Kidney (tissue), 22 donors: ENCODE measurements at places on chromosomes 13 and 19. TPM values are rescaled to one million over a fixed set of nuclear protein-coding genes. Genes with fewer than 3 reads are reported as not detected.

Gene KLK6
- total RNA-seq, result 15.0 TPM

Gene ZNF835
- 5.3 TPM for total RNA-seq

Gene ZNF234
- total RNA-seq, result 13.8 TPM

Gene SACS
- 12.5 TPM for total RNA-seq

Gene ZNF837
- total RNA-seq, result 5.0 TPM

Gene HIPK4
- total RNA-seq, result 0.09 TPM

Gene RXFP2
- 0.09 TPM for total RNA-seq

Gene ZIK1
- 9.3 TPM for total RNA-seq

Gene DLL3
- total RNA-seq, result 0.13 TPM

Gene KIR2DL1
- total RNA-seq, result 0.25 TPM

Gene ZNF554
- 6.9 TPM for total RNA-seq

Gene TINCR
- 0.94 TPM for total RNA-seq

Gene ETHE1
- total RNA-seq, result 61.3 TPM

Gene HRC
- 7.0 TPM for total RNA-seq

Gene MAB21L1
- total RNA-seq, result 0.47 TPM
